Endodermal cell (in vitro differentiated cells): ENCODE measurements at places on chromosomes 2 and 18. TPM values are rescaled to one million over a fixed set of nuclear protein-coding genes. Genes with fewer than 3 reads are reported as not detected.

The TMEM163 gene
- 0.21 to 0.24 TPM (median 0.23 TPM) in 3 replicates for total RNA-seq

The AQP12B gene
- total RNA-seq, result 0.23 TPM in 1 of 3 replicates, not detected in the others

The CACNB4 gene
- 0.59 and 0.95 TPM in 2 replicates for total RNA-seq

The DUSP2 gene
- 2.1 to 3.4 TPM (median 2.2 TPM) in 3 replicates for total RNA-seq

The RETREG2 gene
- total RNA-seq, result 64.1 and 67.0 TPM in 2 replicates

The POTEF gene
- 9.1 and 12.7 TPM in 2 replicates for total RNA-seq

The EFHD1 gene
- total RNA-seq, result 6.4 and 6.8 TPM in 2 replicates

- H3K4me1 ChIP-seq, result no peaks in the 10 kb centered on the region
- peak; percentile 53 for DNase-seq
- H3K36me3 ChIP-seq, result no peaks in the 10 kb centered on the region
- no peak overlapping the region for H3K4me3 ChIP-seq
- H3K27ac ChIP-seq, result no peak overlapping the region
These were observed 71.3 kb downstream of the TTC27 start for GRCh38 chr2:32699151-32699550.

- H3K4me3 ChIP-seq, result no peak overlapping the region
- H3K27me3 ChIP-seq, result no peaks in the 10 kb centered on the region
- no peak overlapping the region for H3K27ac ChIP-seq
- no peaks in the 10 kb centered on the region for H3K36me3 ChIP-seq
- no peak for DNase-seq
These were observed 84.5 kb downstream of the ZBTB7C start for GRCh38 chr18:48324651-48325050.

DNA sequence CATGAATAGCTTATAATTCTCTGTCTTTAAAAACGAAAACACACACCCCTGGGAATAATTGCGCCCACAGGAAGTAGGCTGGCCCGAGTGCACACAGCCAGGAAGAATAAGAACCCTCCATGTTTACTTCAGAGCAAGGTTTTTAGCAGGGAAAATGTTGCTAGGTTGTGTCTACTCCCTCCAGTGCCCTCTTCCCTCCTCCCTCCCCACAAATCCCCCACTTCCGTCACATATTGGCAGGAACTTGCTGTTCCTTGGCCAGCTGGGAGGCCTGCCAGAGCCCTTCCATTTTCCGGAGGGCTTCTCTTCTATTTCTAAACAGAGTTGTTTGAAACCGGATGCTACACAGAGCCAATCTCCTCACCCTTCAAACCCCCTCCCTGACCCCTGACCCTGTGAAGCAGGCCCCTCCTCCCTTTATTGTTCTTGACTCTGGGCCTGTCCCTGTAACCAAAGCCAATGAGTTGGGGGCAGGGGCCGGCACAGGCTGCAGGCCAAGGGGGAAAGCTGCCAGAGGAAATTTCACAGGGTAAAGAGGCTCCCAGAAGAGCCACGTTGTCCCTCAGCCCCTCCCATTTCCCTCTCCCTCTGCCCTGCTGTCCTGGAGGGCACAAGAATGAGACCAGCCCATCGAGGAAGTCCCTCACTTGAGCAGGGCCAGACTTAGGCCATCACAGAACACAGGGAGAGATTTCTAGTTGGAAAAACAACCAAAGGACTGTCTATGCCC, 49.8 kb upstream of the LGALSL start:
- H3K4me1 ChIP-seq, result peaks cover 31% of the 10 kb centered on the region
- DNase-seq, result peak; percentile 88
- H3K4me3 ChIP-seq, result peak overlapping the region; percentile 47
- no peaks in the 10 kb centered on the region for H3K36me3 ChIP-seq

DNA sequence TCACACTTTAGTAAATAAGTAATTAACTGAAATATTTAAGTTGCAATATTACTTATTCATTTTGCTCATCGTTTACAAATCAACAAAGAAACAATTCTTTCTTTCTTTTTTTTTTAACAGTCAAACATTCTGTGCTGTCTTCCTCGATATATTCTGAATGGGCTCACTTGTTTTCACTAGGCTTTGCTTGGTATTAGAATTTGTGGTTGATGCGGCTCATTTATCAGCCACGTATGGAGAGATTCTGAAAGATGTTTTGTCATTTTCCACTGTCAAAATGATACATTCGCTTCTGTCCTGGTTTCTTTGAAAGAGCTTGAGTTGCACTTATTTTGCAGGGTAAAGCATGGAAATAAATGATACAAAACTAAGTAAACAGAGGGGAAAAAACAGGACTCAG, 323.7 kb downstream of the LRRTM1 start:
- DNase-seq, result no peak
- no peak overlapping the region for H3K4me3 ChIP-seq
- H3K4me1 ChIP-seq, result peaks cover 6% of the 10 kb centered on the region
- H3K27ac ChIP-seq, result no peak overlapping the region
- H3K36me3 ChIP-seq, result no peaks in the 10 kb centered on the region
- no peaks in the 10 kb centered on the region for H3K27me3 ChIP-seq

DNA sequence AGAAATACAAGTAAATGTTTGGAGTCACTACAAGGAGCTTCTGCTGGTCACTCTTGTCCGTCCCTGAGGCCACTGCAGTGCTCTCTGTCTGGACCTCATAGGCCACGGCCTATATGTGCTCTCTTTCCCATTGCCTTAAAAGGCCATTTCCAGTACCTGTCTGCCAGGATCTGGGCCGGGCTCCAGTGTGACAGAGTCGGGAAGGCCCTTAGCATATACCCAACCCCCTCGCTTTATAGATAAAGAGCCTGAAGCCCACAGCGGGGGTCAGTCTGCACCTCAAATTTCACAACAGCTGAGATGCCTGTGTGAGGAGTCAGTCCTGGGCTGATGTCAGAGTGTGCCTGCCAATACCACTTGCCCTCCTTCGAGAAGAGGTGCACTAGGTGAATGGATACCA, 39.9 kb downstream of the ADD2 start:
- no peaks in the 10 kb centered on the region for H3K36me3 ChIP-seq
- H3K4me1 ChIP-seq, result peaks cover 7% of the 10 kb centered on the region
- H3K27ac ChIP-seq, result no peak overlapping the region
- H3K27me3 ChIP-seq, result no peaks in the 10 kb centered on the region

DNA sequence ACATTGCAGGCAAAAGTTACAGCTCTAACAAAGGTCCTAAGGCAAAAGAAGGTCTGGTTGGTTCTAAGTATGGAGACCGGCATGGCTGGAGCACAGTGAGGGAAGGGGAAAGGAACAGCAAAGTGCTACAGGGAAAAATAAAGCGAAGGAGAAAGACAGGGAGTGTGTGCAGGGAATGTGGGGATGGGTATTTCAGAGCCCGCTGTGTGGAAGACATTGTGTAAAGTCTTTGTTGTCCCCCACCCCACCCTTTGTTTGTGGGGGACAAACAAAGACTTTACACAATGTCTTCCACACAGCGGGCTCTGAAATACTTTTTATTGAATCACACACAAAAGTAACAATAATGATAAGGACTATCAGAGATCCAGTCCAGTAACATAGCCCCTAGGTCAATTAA, 28.9 kb upstream of the C2orf15 start:
- no peak for DNase-seq
- no peaks in the 10 kb centered on the region for H3K4me1 ChIP-seq
- H3K4me3 ChIP-seq, result no peak overlapping the region
- H3K27me3 ChIP-seq, result no peaks in the 10 kb centered on the region

DNA sequence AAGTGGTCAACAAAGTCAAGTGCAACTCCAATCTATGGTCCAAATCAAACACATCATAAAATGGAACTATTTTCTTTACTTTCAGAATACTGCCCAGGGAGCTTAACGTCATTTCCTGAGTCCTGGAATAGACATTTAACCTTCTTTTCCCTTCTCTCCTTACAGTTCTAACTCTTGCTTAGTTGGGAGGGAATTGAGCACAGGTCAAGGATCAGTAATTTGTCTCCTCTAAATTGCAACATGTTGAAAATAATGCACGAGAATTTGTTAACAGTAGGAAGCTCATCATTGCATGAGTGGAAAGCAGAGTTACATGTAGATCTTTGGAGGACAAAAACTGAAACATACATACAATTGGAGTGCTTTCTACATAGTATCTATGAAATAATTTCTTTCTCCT, 87.7 kb downstream of the MEP1B start:
- no peak overlapping the region for H3K27ac ChIP-seq
- H3K4me1 ChIP-seq, result no peaks in the 10 kb centered on the region
- no peak overlapping the region for H3K4me3 ChIP-seq
- no peak for DNase-seq

GRCh38 chr18:9704233-9705118, 3.6 kb upstream of the RAB31 start:
- peaks cover 6% of the 10 kb centered on the region for H3K4me1 ChIP-seq
- peaks cover 74% of the 10 kb centered on the region for H3K27me3 ChIP-seq
- no peaks in the 10 kb centered on the region for H3K36me3 ChIP-seq
- H3K27ac ChIP-seq, result no peak overlapping the region

GRCh38 chr2:233556881-233557736, 9.5 kb downstream of the USP40 start:
- DNase-seq, result no peak
- H3K4me3 ChIP-seq, result no peak overlapping the region
- no peak overlapping the region for H3K27ac ChIP-seq
- H3K36me3 ChIP-seq, result peaks cover 3% of the 10 kb centered on the region
- H3K4me1 ChIP-seq, result no peaks in the 10 kb centered on the region
- H3K27me3 ChIP-seq, result no peaks in the 10 kb centered on the region

GRCh38 chr2:121258051-121258450, 27.0 kb downstream of the TFCP2L1 start:
- H3K4me1 ChIP-seq, result no peaks in the 10 kb centered on the region
- DNase-seq, result no peak
- no peak overlapping the region for H3K27ac ChIP-seq
- no peaks in the 10 kb centered on the region for H3K36me3 ChIP-seq

GRCh38 chr2:138877421-138877820, 97.2 kb upstream of the NXPH2 start:
- no peak overlapping the region for H3K4me3 ChIP-seq
- H3K4me1 ChIP-seq, result no peaks in the 10 kb centered on the region
- no peak for DNase-seq

- H3K27me3 ChIP-seq, result no peaks in the 10 kb centered on the region
- peaks cover 14% of the 10 kb centered on the region for H3K4me1 ChIP-seq
- peak overlapping the region; percentile 47 for H3K27ac ChIP-seq
- peaks cover 6% of the 10 kb centered on the region for H3K36me3 ChIP-seq
- no peak for DNase-seq
These were observed 34.9 kb downstream of the RNU4ATAC start for GRCh38 chr2:121565389-121566250.

DNA sequence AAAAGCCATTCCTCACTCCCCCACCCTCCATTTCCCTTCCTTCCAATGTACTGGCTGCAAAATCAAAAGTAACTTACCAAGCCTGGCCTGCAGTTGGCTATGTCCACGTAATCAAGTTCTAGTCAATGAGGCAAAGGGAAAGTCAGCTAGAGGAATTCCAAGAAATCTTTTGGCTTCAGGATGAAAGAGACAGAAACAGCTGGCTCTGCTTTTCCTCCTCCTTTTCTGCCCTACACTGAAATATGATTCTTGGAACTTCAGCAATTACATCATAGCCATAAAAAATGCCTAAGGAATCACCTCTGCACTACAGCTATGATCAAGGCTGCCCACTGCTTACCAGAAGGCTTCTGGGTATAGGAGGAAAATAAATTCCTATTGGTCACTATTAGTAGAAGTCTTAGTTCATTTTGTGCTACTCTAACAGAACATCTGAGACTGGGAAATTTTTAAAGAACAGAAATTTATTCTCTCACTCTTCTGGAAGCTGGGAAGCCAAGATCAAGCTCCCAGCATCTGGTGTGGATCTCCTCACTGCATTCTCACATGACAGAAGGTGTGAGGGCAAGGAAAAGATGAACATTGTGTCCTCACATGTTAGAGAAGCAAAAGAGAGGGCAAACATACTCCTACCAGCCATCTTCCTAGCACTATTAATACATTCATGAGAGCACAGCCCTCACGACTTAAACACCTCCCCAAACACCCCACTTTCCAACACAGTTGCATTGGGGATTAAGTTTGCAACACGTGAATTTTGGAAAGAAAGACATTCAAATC, 219.9 kb downstream of the TMX3 start:
- no peak for DNase-seq
- H3K4me1 ChIP-seq, result no peaks in the 10 kb centered on the region

GRCh38 chr2:64932371-64933216, 56.6 kb upstream of the SLC1A4 start:
- H3K27me3 ChIP-seq, result no peaks in the 10 kb centered on the region
- no peaks in the 10 kb centered on the region for H3K36me3 ChIP-seq
- H3K4me3 ChIP-seq, result no peak overlapping the region
- no peaks in the 10 kb centered on the region for H3K4me1 ChIP-seq
- H3K27ac ChIP-seq, result no peak overlapping the region

DNA sequence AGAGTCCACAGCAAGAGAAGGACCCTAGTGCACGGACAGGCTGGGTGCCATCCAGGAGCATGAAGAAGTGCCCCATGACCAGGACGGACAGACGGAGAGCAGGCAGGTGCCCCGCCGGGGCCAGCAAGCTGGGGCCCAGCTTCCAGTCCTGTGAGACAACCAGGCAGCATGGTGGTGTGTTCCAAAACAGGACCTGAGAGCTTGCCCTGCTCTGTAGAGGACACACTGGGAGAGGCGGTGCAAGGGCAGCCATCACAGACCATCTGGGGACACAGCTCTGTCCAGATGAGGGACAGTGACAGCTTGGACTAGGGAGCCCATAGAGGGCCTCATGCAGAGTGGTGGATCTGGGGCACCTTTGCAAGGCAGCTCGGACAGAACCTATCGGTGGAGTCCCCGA, 279.8 kb downstream of the EIPR1 start:
- no peaks in the 10 kb centered on the region for H3K27me3 ChIP-seq
- no peak overlapping the region for H3K4me3 ChIP-seq
- DNase-seq, result no peak
- no peaks in the 10 kb centered on the region for H3K36me3 ChIP-seq

GRCh38 chr2:63698786-63699548, 110.2 kb downstream of the MDH1 start:
- peaks cover 3% of the 10 kb centered on the region for H3K4me1 ChIP-seq
- H3K27me3 ChIP-seq, result no peaks in the 10 kb centered on the region
- no peaks in the 10 kb centered on the region for H3K36me3 ChIP-seq
- peak; percentile 88 for DNase-seq
- H3K27ac ChIP-seq, result no peak overlapping the region

- no peaks in the 10 kb centered on the region for H3K36me3 ChIP-seq
- DNase-seq, result no peak
- no peak overlapping the region for H3K4me3 ChIP-seq
- H3K27ac ChIP-seq, result peak overlapping the region; percentile 95
These were observed 210.8 kb upstream of the SMIM21 start for GRCh38 chr18:75638223-75638775.

- H3K27me3 ChIP-seq, result no peaks in the 10 kb centered on the region
- H3K4me3 ChIP-seq, result no peak overlapping the region
- no peak overlapping the region for H3K27ac ChIP-seq
- H3K4me1 ChIP-seq, result no peaks in the 10 kb centered on the region
- no peak for DNase-seq
These were observed 570.3 kb downstream of the FBXO15 start for GRCh38 chr18:73577365-73577764.

DNA sequence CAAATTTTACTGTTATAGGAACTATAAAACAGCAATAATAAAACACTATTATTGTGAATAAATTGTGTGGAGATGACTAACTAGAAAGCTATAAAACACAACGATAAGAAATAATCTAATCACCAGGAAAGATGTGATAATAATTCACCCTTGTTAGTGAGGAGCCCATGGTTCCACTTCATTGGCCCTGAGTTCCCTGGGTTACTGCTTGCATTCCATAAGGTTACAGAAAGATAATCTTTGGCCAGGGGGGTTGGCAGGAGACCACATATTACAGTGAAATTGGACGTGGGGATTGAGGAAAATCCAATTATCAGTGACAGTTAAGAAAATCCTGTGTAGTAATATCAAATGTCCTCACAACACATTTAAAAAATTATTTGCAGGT, 2.5 kb upstream of the CPO start:
- no peaks in the 10 kb centered on the region for H3K27me3 ChIP-seq
- no peak overlapping the region for H3K4me3 ChIP-seq
- H3K27ac ChIP-seq, result no peak overlapping the region
- no peaks in the 10 kb centered on the region for H3K36me3 ChIP-seq
- DNase-seq, result no peak
